ENCODE measurements at places on chromosomes 6 and 20.
A peak's percentile ranks its signal among the peaks of the same experiment; 100 is the strongest.

DNA sequence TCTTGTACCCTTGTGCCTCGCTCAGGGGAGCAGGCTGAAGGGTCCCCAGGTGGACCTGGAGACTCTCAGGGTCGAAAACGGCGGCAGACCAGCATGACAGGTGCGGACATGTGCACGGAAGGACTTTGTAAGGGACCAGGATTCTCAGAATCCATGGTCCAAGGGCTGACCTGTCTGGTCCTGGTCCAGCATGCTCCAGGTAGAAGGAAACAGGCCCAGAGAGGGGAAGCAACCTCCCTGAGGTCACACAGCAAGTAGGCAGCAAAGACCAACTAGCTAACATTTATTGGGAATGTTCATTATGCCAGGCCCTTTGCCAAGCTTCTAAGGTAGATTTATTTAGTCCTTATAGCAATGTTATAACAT, 5.9 kb downstream of the CDKN1A start:
- DNase-seq: no peak

GRCh38 chr6:31270788-31271640, 878 bp downstream of the HLA-C start:
- DNase-seq: no peak

DNA sequence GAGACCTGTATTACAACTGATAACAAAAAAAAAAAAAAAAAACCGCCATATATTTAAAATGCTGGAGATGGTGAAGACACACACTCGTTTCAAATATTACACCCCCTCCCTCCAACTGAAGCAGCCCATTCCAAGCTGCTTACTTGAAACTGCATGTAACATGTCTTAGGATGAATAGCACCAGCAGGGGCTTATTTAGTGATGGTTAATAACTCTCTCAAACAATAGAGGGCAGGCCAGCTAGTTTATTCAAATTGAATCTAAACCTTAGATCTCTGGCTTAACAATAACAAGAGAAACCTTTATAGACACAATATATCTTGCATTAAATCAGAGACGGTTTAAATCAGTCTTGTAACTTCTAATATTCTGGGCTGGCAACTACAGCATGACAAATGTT, 9.3 kb upstream of the JPH2 start:
- DNase-seq: no peak

DNA sequence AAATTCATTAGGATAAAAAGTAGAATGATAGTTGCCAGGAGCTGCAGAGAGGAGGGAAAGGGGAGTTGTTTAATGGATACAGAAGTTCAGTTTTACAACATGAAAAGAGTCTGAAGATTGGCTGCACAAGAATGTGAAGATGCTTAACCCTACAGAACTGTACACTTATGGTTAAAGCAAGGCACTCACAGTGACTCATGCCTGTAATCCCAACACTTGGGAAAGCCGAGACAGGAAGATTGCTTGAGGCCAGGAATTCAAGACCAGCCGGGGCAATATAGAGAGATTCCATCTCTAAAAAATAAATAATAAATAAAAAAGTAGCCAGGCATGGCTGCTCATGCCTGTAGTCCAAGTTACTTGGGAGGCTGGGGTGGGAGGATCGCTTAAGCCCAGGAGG, 174.0 kb downstream of the TASP1 start:
- DNase-seq: no peak

- no peak for DNase-seq
Measured at GRCh38 chr6:42260972-42261371, 43.3 kb upstream of the MRPS10 start.

GRCh38 chr20:21353236-21353635, 44.1 kb downstream of the NKX2-4 start:
- peak; percentile 12 for DNase-seq

DNA sequence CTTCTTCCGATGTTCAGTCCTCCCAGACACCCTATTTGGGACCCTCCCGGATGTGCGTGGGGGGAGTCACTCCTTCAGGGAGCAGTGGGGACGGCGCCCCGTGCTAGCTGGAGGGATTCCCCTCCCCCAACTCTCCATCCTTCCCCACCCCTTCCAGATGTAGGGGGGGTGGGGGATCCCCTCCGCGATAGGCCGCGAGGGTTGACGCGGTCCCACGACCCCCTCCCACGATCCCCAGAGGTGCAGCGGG, 548 bp downstream of the GNL1 start:
- DNase-seq: peak; percentile 69

DNA sequence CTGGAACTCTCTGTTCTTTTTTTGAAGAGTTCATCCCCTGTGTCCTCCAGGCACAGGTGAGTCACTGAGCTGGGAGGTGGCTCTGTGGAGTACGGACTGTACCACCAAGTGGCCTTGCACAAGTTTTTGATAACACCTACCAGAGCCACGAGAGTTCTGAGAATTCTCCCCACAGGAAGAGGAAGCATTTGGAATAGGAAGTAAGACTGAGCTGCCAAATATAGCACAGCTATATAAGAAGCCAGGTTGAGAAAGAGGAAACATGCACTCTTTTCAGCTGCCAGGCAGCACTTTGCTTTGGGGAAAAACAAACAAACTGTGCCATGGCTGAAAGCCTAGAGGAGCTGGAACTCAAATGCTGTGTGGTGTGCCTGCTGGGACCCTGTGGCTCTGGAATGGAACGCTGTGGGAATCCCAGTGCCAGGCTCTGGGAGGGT, 70.8 kb upstream of the RIPOR2 start:
- no peak for DNase-seq

GRCh38 chr6:166633732-166634535, 6.9 kb upstream of the RPS6KA2 start:
- DNase-seq: peak; percentile 90

GRCh38 chr6:106974999-106975737, 639 bp upstream of the CD24 start:
- DNase-seq: no peak

- no peak for DNase-seq
Measured at GRCh38 chr6:127200114-127200513, 66.5 kb upstream of the RNF146 start.

DNA sequence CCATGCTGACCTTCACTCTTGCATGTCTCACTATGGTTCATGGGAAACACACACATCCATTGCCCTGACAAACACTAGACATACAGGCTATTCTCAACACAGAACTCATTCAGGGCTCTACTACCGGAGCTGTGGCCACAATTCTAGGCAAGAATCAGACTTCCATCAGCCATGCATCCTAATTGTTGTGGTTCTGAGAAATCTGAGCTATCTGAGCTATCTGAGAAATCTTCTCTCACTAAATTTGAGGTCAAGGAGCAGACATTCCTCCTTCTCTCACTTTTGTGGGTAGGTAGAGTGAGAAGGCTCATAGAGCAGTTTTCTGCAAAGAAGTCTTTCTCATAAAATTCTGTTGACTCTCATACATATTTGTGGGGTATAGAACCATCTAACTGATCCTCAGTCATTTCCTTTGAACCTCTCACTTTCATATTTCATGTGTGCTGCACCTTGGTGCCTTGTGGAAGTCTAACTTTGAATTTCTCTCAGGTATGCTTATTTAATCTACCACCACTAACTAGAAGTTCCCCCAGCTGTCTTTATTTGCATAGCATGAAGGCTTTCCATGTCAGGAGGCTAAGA, 43.6 kb downstream of the ADGRF1 start:
- no peak for DNase-seq

DNA sequence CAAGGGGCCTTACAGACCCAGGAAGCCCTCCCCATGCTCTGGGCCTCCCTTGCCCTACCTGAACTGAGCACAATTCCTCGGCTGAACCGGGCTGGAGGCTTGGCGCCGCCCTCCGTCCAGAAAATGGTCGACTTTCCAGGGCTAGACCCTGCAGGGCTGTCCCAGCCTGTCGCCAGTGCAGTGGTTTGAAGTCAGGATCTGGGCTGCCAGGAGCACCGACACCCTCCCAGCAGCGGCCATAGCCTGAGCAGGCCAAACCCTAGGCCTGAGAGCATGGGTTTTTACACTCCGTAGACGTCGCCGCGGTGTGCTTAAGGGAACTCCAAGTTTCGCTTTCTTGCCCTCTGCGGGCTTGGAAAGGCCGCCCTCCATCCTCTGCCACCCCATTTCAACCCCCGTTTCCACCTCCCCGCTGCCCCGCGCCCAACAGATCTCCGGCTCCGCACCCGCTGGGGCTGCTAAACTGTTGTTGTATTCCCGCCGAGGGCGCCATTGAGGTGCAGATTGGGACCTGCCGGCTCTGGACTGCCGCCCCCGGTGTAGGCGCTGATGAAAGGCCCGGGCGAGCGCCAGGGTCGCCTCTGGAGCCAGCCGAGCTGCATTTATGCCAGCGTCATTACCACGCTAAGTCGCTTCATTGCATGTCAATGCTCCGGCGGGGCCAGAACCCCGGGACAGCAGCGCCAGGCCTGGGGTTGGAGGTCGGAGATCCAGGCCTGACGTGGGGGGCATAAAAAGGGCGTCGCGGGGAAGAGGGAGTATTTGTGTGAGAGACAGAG, 2.2 kb upstream of the TFAP2A start:
- no peak for DNase-seq

- no peak for DNase-seq
Measured at GRCh38 chr6:40232698-40233097, 298.4 kb upstream of the MOCS1 start.

GRCh38 chr6:4451081-4451480, 315.7 kb upstream of the ECI2 start:
- no peak for DNase-seq

GRCh38 chr20:44891826-44892225, 6.3 kb downstream of the YWHAB start:
- no peak for DNase-seq

DNA sequence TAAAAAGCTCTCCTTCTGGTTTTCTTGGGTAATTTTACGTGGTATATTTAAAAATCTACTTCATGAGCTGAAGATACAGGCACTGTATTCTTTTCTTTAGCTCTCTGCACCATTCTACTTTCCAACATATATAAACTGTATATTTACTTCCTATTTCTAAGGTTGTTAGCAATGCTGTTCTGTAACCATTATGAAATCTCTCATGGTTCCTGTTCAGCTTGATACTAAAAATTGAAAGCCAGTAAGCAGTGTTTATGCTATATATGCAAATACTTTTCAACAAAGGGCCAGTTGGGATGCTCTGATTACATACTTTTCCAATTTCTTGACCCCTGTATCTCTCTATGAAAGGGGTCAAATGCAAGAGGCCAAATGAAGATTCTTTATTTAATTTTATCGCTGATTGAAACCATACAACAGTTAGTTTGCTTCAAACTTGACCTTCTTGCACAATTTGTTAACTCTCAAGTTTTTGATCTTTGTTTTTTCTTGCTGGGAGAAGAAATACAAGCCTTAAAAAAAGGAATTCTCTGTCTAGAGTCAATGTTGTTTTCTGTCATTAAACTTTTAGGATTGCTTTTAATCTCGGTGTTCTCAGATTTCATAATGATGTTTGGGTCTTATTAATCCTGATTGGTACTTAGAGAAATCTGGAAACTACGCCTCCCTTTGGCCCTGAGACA, 223.2 kb downstream of the PRL start:
- no peak for DNase-seq

DNA sequence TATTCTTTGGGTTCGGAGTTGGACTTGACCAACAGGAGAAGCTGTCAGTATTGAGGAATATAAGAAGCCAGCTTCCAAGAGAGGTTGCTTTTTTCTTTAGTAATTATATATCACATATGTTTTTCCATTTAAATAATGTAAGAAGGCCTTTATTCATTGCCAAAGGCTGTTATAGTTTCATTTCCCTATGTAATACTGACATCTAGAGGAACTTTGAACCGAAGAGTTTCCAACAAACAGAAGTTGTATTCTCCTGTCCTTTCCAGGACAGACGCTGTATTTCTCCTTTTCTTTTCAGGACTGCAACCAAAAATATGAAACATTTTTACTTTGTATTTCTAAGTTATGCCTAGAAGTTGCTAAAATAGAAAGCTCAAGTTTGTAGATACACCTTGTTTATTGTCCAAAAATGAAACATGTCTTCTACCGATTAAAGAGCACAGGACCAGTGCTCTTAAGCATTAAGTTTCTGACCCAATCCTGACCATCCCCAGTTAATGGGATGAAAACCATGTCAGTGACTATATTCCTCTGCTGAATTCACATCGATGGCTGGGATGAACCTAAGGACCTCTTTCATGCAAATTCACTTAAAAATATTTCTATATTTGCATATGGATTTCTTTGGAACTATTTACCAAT, 55.1 kb downstream of the MYLK4 start:
- DNase-seq: no peak

- DNase-seq: no peak
Measured at GRCh38 chr20:44745122-44745597, 505 bp upstream of the KCNK15 start.

- DNase-seq: no peak
Measured at GRCh38 chr6:5256952-5257351, 3.8 kb downstream of the LYRM4 start.

- no peak for DNase-seq
Measured at GRCh38 chr20:25083141-25083772, 1.3 kb upstream of the VSX1 start.

- DNase-seq: no peak
Measured at GRCh38 chr6:55822005-55822404, 53.4 kb downstream of the BMP5 start.

GRCh38 chr6:120219339-120219738, 869.8 kb upstream of the MAN1A1 start:
- no peak for DNase-seq

- no peak for DNase-seq
Measured at GRCh38 chr6:132063204-132063603, 112.0 kb upstream of the CCN2 start.

GRCh38 chr6:116369540-116369939, 1.2 kb upstream of the DSE start:
- peak; percentile 7 for DNase-seq

GRCh38 chr20:58719258-58719657, 26.7 kb downstream of the NPEPL1 start:
- DNase-seq: peak; percentile 2

DNA sequence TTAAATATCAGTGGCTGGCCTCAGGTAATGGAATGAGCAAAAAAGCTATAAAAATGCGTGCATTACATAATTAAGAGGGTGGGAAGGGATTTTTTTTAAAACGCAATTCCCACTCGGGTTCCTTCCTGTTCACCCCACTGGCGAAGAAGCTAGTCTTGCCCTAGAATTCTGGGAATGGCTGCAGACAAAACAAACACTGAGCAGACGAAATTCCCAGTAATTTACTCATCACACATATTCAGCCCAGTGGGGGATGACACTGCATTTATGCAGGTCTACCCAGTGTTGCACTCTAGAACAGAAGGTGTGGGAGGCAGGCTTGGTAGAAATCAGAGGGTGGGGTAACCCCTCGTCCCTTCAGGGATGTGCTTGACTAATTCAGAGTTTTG, 2695.0 kb upstream of the DEFB115 start:
- DNase-seq: peak; percentile 55

DNA sequence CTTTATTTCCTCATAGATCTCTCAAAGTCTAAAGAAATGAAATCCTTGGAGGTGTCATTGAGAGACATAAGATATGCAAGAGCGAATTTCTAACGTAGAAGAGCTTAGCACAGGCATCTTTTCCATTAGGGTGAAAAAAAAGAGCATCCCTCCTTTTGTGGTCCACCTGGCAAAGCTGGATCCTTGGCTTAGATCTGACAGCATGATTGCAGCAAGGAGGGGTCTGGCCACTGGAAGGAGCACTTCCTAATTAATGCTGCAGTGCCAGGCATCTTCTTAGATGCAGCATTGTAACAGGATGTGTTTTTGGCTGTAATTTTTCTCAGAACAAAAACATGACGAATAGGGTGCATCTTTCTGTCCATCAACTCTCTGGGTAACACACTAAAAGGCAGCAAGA, 60.1 kb upstream of the TFAP2D start:
- no peak for DNase-seq

- no peak for DNase-seq
Measured at GRCh38 chr6:44009425-44010321, 117.6 kb downstream of the MRPL14 start.

All from hepatic stellate cell (primary cell).